ENCODE measurements at places on chromosomes 2 and 18.

- DNase-seq, result no peak
Observed at GRCh38 chr18:42574871-42575270, 540.6 kb downstream of the RIT2 start.

GRCh38 chr2:241940329-241940728, 70.8 kb downstream of the RTP5 start:
- no peak for DNase-seq

- no peak for DNase-seq
Observed at GRCh38 chr2:235506997-235507615, 13.3 kb downstream of the AGAP1 start.

DNA sequence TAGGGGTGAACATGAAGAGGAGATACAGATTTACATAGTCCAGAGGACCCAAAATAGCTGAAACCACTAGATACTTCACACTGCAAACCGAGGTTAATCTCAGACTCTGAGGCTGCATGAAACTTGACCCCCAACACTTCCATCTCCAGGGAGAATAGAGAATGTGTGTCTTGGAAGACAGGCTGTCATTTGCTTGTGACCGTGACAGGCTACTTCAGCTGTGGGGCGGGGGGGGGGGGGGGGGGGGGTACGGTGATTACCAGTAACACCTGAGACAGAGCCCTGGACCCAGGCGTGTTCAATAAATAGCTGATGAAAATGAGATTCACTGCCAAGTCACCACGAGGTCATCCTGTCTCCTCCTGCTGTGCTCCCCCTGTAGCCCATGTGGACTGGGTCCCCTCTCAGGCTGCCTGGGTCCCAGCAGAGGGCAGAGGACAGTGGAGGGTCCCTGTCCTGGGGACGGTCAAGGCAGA, 5.7 kb upstream of the KLHL29 start:
- DNase-seq, result no peak

DNA sequence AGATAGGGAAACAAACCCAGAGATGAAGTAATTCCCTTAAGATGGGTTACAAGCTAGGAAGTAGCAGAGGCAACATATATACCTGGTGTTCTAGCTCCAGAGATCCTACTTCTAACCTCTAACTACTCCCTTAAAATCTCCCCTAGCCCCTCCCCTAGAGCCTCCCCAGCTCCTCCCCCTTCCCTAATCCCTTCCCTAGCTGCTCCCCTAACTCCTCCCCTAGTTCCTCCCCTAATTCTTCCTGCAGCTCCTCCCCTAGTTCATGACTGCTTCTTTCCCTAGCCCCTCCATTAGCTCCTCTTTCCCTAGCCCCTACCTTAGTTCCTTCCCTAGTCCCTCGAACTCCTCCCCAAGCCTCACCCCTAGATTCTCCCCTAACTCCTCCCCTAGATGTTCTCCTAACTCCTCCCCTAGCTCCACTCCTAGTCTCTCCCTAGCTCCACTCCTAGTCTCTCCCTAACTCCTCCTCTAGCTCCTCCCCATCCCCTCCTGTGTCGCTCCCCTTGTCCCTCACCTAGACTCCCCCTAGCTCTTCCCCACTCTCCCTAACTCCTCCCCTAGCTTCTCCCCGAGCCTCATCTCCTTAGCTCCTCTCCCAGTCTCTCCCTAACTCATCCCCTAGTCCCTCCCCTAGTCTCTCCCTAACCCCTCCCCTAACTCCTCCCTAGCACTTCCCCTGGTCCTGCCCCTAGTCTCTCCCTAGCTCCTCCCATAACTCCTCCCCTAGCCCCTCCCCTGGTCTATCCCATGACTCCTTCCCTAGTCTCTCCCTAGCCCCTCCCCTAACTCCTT, 108.9 kb downstream of the CD226 start:
- no peak for DNase-seq

DNA sequence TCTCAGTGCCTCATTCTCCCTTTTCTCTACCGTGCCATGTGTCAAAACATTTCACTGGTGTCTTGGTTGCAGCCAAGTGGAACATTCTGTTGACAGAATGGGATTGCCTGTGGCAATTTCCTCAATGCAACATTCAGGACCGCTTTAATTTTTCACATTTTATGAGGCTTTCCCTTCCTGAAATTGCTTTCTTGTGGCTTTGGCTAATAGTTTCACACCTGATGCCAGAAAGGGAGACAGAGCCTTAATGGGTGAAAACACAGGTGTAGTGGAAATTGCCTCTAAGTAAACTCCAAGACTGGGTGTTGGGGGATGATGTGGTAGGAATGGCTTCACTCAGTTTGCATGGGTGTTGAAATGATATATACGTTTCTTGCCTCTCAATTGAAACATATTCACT, 278.3 kb downstream of the TSN start:
- DNase-seq, result no peak

DNA sequence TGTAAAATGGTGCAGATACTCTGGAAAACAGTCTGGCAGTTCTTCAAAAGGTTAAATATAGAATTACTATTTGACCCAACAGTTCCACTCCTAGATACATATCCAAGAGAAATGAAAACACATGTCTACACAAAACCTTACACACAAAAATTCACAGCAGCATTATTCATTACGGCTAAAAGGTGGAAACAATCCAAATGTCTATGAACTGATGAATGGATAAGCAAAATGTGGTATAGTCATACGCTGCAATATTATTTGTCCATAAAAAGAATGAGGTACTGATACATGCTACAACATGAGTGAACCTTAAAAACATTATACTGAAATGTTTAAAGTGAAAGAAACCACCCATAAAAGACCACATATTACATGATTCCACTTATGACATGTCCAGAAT, 4.0 kb downstream of the CYP27C1 start:
- no peak for DNase-seq
